ENCODE measurements at places on chromosomes 3 and 15.

DNA sequence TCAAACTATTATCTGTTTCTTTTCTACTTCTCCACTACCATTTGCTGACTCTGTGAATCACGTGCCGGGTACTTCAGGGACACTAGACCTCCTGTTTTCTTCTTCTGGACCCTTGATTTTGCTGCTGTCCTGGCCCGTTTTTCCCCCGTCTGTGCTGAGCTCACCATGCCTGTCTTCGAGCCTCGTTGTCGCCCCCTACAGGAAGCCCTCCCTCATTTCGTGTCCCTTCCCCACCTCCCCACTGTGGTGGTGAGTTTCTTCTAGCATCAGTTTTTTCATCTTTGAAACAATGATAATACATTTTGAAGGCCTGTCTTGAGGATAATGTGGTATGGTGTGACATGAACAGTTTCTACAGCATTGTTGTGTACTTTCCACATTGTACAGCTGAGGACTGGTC lies 12.8 kb downstream of the GABRG3 start:
- DNase-seq: no peak

- no peak for DNase-seq
Measured at GRCh38 chr15:26378304-26378703, 394.6 kb downstream of the GABRB3 start.

DNA sequence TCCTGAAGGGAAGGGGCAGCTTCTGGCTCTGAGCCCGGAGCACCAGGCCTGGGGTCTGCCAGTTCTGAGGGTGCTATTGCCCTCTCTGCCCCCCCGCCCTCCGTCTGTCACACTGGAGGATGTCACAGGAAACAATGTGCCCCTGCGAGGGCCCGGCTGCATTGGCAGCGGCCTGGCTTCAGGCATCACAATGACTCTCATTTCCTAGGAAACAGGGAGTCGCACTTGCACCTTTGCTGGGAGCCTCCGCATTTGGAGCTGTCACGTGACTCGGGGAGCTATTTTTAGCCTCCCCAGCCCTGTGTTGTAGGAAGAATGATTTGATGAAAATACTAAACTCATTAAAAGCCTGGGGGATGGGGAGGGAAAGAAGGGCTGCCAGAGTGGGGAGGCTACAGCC lies 518.9 kb downstream of the SHQ1 start:
- DNase-seq: no peak

DNA sequence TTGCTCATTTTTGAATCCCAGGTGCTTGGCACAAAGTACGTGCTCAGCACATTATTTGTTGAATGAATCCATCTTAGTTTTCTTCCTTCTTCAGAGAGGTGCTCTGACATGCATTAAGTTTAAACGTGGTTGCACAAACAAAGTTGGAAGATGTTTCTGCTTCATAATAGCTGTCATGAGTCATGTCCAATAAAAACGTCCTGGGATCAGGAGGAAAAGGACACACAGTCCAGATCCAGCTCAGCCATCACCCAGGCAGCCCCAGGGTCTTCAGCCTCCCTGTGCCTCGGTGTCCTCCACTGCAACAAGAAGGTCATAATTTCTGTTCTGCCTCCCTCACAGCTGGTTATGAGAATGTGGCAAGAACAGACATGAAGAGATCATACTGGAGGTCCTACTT lies 55.4 kb downstream of the CCNL1 start:
- DNase-seq: no peak

DNA sequence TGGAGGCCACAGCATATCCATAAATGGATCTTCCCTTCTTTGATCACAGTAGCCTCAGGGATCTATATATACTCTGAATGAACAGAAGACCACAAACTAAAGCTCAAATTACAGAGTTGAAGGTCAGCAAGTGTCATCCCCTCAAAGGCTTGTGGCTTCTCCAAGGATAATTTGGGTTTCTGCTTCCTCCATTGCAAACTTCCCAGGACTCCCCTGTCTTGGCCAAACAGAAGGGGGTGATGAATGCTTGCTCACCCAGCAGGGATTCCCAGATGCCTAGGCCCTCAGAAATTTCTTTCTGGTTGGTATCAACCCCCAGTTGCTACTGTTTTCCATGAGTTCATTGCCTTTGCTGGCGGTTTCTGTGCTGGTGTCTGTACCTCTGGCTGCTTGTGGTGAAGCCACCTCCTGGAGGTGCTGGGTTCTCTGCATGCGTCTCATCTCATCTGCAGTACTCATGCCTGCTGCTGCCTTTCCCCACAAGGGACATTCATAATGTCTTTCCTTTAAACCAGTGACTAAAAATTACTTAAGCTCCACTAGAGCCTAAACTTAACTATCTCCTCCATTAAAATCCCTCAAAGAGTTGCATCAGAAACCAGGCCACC lies 17.7 kb downstream of the ENTPD3 start:
- DNase-seq: no peak

GRCh38 chr15:86840996-86841395 lies 761.3 kb downstream of the AGBL1 start:
- DNase-seq: no peak

DNA sequence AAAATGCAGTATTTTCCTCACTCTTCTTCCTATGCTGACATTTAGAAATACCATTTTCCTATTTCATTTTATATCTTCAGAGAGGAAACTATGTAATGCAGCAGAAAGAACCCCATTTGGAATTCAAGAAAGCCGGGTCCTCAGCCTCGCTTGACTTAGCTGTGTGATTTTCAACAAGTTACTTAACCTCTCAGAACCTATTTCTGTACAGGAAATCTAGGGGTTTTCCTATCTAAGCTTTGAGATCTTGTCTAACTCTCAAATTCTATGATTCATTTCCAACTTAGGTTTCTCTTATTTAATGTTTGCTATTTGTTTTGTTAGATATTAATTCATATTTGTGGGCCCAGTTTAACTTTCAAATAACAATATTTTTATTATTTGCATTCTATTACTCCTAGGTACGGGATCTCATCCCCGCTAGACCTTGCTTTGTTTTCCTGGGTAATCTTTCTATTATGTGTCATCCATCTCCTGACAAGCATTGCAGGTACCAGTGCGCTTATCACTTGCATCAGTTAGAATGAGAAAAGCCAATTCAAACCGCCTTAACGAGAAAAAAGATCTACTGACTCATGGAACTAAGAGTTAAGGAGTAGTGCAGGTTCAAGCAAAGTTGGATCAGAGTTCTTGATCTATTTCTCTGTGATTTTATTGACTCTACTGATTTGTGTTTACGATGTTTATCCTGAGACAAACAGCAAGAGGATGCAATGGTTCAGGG lies 70.6 kb upstream of the BHLHE40 start:
- DNase-seq: no peak

- no peak for DNase-seq
Measured at GRCh38 chr3:186571644-186572013, 1.1 kb downstream of the DNAJB11 start.

DNA sequence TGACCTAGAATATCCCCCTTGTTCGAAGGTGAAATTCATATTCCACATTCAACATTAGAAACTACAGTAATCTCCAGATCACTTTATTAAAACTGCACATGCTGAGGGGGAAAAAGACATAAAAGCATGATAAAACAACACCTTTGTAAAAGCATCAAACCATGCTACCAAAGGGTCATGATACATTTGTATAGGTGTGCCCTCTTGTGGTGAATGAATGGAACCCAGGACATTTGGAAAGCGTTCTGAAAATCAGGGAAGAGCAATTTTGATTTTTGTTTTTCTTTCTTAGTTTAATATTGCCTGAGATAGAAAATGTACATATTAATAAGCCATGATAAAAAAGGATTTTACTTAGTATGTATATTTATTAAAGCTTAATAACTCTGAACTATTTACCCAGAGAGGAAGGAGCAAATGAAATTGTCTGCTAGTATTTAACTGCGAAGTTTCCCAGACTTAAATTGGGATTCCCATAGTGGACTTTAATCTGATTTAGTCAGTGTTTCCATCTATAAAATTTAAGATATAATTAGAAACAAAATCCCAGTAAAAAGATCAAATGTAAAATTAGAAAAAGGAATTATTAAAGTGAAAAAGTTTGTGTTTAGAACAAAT lies 105.8 kb upstream of the ARL6 start:
- peak; percentile 35 for DNase-seq

- no peak for DNase-seq
Measured at GRCh38 chr3:188282871-188283270, 128.9 kb downstream of the LPP start.

DNA sequence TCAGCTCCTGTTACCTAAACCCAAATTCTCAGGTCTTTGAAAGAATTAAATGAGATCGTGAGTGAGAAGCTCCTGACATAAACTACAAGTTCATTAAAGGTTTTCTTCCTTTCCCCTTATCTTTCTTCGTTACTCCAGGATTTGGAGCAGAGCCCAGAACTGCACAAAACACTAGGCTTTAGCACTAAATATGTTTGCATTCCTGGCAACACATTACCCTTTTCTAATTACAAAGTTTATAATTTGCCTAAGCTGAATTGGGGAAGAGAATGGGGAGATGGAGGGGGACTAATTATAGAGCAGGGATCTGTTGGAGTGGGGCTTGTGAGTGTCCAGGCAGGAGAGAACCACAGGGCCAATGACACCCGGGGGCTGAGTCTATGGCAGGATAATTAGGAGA lies 109.7 kb downstream of the SV2B start:
- no peak for DNase-seq

GRCh38 chr3:50163572-50164455 lies 8.7 kb downstream of the SEMA3F start:
- no peak for DNase-seq

DNA sequence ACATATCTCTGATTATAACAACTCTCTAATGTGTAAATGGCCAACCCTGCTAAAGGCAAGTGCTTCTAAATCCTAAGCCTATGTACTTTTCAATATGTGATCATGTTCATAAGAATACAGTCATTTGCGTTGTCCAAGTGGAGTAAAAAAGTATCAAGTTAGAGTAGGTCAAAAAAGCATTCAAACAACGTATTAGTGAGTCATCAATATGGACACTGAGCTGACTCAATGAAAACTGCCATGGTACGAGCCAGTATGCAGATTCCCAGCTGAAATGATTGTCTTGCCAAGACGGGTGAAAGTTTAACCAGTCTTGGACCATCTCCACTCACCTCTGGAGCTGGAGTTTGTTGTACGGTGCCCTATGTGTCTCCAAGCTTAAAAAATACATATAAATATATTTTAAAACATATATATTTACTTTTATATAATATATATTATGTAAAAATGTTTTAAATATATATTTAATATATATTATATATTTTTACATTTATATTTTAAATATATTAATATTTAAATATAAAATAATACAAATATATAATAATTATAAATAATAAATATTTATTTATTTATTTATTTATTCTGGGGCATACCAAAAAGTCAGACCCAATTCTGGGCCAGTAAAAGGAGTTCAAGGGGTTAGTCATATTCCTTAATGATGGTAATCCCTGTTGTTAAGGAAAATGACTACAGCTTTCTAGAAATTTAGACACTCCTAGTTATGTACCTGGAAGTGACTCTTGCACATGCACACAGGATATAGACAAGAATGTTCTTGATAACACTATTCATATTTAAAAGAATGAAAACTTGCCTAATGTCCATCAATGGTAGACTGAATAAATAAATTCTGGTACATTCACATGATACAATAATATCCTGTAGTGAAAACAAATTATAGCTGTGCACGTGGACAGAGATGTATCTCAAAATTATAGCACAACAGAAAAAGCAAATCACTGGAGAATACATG lies 27.2 kb downstream of the PLSCR4 start:
- DNase-seq: no peak

GRCh38 chr3:126160243-126161210 lies 19.9 kb downstream of the ALDH1L1 start:
- no peak for DNase-seq

- DNase-seq: no peak
Measured at GRCh38 chr15:62824111-62825015, 218.2 kb upstream of the TPM1 start.

- DNase-seq: no peak
Measured at GRCh38 chr3:47681016-47681415, 100.7 kb downstream of the SMARCC1 start.

- no peak for DNase-seq
Measured at GRCh38 chr3:46090161-46090591, 62.9 kb upstream of the XCR1 start.

- peak; percentile 49 for DNase-seq
Measured at GRCh38 chr3:128488991-128489673, 3.9 kb downstream of the GATA2 start.
